ENCODE measurements at places on chromosomes 11 and 22.

GRCh38 chr11:35082321-35083180, 56.4 kb upstream of the CD44 start:
- DNase-seq, result peak; percentile 67

DNA sequence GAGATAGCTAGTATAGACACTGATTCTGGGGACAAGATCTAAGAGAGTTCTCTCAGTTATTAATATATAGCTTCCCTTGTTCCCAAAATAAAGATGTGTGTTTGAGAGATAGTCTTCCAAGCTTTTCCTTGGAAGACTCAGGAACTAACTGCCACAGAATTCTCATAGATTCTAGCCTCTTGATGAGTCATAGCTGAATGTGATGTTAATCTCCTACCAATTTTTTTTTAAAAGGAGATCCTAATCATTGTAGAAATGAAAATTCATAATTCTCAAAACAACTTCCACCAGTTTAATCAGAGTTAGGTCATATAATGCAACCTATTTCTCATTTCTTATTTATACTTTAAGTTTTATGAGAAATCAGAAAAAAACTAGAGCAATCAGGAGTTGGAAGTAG, 148.8 kb downstream of the JRKL start:
- no peak for DNase-seq

DNA sequence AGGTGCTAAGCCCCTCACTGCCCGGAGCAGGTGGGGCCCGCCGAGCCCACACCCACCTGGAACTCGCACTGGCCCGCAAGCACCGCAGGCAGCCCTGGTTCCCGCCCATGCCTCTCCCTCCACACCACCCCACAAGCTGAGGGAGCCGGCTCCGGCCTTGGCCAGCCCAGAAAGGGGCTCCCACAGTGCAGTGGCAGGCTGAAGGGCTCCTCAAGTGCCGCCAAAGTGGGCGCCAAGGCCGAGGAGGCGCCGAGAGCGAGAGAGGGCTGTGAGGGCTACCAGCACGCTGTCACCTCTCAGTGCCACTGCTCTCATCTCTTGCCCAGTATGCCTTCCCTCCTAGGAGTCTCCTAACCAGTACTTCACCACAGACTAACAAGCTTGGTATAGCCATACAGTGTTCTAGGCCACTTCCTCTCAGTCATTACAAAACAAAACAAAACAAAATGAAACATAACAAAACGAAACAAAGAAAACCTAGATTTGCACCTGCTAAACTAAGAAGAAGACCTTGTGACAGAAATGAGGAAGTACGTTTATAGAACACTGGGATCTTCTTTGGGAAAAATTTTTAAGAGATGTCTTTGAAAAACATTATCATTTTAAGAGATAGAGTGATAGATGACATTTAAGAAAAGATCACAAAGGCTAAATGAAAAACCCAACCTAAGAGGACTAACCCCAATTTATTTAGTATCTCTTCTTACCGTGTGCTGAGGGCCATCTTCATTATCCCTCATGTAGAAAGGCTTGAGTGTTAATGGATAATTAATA, 47.7 kb upstream of the GAB2 start:
- DNase-seq, result no peak

GRCh38 chr22:39665229-39665628, 94.7 kb downstream of the CACNA1I start:
- no peak for DNase-seq

DNA sequence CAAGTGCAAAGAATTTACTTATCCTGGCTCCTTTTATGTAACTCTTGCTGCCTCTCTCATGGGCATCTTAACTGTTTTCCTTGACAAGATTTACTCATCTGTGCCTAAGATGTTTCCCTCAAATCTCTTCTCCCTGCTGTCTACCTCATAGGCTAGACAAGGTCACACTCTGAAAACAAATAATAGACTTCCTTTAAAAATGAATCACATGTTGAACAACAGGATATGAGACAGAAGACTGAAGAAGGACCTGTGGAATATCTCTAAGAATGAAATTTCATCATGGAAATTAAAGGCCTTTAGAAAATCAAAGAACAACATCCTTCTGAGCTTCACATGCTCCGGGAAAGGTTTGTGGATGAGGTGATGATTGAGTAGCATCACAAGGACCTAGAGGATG, 6.0 kb upstream of the SCGB2A2 start:
- DNase-seq, result no peak

DNA sequence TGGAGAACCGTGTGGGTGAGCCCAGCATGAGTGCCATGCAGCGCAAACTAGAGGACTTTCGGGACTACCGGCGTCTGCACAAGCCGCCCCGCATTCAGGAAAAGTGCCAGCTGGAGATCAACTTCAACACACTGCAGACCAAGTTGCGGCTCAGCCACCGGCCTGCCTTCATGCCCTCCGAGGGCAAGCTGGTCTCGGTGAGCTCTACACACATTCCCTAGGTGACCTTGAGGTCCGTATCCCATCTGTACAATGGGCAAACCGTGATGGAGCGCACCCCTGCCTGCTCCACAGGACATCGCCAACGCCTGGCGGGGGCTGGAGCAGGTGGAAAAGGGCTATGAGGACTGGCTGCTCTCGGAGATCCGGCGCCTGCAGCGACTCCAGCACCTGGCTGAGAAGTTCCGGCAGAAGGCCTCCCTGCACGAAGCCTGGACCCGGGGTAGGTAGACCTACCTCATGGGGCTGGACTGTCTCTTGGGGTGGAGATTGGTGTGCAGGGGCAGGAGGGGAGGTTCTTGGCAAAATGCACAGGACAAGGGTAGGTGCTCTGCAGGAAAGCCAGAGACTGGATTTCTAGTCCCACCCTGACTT, 10.6 kb downstream of the CTSF start:
- DNase-seq, result no peak

GRCh38 chr11:123523539-123523938, 93.5 kb downstream of the GRAMD1B start:
- DNase-seq, result no peak

DNA sequence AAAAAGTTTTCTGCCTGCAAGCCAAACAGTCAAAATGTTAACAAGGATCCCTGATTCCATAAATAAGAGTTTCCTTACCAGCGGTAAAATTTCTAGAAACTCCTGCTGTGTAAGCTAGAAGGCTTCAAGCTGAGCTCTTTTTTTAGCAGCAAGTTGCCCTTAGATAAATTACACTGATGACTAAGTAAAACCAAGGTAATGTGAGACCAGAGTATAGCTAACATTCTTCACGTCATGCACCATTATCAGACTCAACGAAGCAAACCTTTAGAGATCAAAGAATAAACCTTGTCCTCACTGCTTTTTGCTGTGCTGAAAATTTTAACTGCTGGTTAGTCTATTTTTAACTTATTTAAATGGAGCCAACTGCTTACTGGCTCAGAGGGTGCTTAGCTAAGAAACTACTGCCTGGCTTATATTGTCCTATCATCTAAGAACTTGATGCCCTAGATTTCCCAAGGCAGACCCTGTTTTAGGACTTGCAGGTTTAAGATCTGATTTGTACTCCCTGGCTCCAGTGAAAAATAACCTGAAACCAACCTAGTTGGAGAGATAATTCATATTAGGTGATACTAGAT, 900.7 kb downstream of the JRKL start:
- DNase-seq, result no peak

DNA sequence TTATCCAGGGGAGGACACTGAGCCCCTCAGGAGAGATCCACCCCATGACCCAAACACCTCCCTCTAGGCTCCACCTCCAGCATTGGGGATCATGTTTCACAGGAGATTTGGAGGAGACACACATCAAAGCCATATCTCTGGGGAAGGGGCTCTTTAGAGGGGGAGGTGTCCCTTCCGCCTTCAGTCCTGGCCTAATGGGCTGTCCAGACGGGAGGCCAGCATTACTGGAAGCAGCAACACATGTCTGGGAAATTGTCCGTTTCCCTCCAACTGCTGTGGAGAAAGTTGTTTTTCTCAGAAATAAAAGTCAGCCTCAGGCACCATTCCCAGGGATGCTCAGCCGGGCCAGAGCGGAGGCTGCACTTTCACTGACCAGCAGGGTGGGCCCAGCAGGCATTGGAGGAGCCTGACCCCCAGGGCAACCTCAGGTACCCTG, 9.5 kb downstream of the CACNA1I start:
- no peak for DNase-seq

DNA sequence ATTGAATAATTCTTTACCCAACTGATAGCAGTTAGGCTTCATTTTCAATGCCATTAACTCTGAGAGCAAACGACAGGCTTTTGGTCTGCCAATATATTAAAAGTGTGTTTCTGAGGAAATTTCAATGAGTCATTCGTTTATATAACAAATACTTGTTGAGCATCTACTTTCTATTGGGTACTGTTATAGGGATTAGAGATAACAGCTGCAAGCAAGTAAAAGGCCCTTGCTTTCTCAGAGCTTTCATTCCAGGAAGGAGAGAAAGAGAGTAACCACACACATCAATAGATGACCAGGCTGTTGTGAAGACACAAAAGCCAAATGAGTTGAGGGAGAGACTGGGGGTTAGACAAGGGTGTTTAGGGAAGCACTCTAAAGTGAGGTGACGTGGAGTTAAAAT, 35.7 kb downstream of the CD44 start:
- no peak for DNase-seq

All from stimulated activated CD8-positive, alpha-beta memory T cell treated with anti-CD3 and anti-CD28 coated beads, Interleukin-12 subunit alpha, Interleukin-12 subunit beta, amount 100 ng/mL, for 1 hour (primary cell).